ENCODE measurements at places on chromosomes 1 and 21.

DNA sequence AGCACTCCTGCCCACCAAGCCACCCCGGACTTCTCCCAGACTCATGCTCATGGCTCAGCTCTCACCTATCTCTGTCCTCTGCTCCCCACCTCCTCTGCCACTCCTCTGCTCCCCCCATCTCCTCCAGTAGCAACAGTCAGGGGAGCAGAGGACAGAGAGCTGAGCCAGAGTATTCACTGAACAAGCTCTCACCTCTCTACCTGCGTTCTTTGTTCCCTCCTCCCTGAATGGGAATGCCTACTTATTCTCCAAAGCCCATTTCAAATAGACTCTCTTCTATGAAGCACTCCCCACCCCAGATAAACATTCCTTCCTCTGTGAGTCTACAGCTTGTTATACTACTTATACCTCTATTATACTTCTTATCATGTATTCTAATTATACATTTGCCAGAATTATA lies 6.4 kb upstream of the EFNA1 start:
- H3K4me1 ChIP-seq: no peaks in the 10 kb centered on the region
- no peak for DNase-seq
- H3K27me3 ChIP-seq: no peaks in the 10 kb centered on the region
- no peaks in the 10 kb centered on the region for H3K36me3 ChIP-seq

DNA sequence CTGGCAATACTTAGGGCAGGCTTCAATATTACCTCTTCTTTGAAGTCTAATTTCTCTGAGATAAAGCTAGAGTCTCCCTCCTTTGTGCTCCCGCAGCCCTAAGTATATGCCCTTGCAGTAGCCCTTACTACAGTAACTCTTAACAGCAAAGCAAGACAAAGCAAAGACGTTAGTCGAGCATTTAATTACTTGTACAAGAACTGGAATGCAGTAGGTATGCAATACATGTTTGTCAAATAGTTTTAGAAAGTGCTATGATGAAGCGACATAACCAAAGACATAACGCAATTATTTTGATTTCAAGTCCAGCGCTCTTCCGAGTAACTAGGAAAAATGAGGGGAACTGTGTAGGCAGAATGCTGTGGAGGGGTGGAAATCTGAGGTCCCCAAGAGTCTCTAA lies 1.6 kb downstream of the P3H1 start:
- H3K4me3 ChIP-seq: peak overlapping the region; percentile 97
- peak overlapping the region; percentile 78 for H3K27ac ChIP-seq
- H3K36me3 ChIP-seq: no peaks in the 10 kb centered on the region
- DNase-seq: no peak

DNA sequence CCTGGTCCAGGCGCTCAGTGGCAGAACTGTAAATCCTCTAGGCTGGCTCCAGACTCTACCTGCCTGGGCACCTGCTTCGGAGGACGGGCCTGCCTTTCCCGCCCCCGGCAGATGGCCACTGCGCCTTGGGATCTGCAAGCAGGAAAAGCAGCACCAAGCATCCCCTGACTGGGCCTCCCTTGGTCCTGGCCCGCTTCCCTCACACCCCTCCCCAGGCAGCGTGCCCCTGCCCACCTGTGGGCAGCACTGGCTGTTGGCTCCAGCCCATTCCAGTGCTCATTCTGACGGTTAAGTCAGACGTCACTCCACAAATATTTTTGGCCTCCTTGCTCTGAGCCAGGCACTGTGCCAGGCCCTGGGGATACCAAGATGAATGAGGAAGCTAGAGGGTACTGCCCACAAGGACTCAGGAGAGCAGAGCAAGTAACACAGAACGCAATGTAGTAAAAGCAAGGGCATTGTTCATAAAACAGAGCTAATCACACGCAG lies 22.0 kb upstream of the BLACAT1 start:
- no peaks in the 10 kb centered on the region for H3K4me1 ChIP-seq
- H3K27ac ChIP-seq: no peak overlapping the region
- H3K36me3 ChIP-seq: no peaks in the 10 kb centered on the region
- no peaks in the 10 kb centered on the region for H3K27me3 ChIP-seq

DNA sequence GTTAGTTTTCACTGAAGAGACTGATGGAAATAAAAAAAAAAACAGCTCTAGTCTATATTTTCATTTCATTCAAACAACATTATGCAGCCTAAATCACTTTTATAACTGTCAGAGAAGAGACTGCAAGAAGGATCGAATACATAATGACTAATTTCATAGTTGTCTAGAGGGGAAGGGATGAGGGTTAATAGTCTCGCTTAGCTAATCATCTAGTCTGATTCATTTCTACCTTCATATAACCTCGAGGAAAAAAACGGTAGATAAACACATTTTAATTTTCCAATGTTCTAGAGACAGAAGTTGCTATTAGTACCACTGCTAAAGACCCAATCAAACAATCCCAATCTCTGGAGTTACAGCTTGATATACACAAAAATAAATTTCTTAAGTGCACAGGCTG lies 3.5 kb downstream of the FUBP1 start:
- H3K4me1 ChIP-seq: peaks cover 5% of the 10 kb centered on the region
- DNase-seq: no peak
- H3K4me3 ChIP-seq: peak overlapping the region; percentile 71

DNA sequence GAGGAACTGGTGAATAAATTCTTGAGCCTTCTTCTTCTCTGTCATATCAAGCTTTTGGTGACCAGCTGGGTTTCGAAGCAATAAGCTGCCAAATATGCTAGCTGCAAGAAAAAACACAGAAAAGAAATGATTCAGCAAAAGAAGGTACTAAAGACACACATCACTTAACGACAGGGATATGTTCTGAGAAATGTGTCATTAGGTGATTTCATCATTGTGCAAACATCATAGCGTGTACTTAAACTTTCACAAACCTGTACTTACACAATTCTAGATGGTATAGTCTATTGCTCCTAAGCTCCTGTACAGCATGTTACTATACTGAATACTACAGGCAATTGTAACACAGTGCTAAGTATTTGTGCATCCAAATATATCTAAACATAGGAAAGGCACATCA lies 2.9 kb upstream of the MTF1 start:
- H3K27ac ChIP-seq: no peak overlapping the region
- DNase-seq: no peak
- no peaks in the 10 kb centered on the region for H3K27me3 ChIP-seq
- no peak overlapping the region for H3K4me3 ChIP-seq

DNA sequence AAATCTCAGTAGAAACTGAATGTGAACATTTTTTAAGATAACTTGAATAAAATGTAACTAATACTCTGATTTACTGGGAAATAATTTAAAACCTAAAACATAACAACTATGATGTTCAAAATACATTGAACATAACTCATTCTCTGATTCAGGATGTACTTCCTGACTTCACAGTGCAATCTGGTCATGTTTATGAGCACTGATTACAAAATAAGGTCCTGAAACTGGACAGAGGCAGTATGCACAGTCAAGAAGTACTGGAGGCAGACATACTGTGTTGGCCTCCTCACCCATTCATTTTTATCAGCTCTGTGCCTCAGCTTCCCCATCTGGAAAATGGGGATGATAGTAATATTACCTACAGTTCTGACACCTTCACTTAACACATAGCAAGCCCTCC lies 651.3 kb downstream of the PTPRC start:
- H3K4me3 ChIP-seq: no peak overlapping the region
- no peak overlapping the region for H3K27ac ChIP-seq
- H3K27me3 ChIP-seq: no peaks in the 10 kb centered on the region
- no peaks in the 10 kb centered on the region for H3K36me3 ChIP-seq
- no peaks in the 10 kb centered on the region for H3K4me1 ChIP-seq

DNA sequence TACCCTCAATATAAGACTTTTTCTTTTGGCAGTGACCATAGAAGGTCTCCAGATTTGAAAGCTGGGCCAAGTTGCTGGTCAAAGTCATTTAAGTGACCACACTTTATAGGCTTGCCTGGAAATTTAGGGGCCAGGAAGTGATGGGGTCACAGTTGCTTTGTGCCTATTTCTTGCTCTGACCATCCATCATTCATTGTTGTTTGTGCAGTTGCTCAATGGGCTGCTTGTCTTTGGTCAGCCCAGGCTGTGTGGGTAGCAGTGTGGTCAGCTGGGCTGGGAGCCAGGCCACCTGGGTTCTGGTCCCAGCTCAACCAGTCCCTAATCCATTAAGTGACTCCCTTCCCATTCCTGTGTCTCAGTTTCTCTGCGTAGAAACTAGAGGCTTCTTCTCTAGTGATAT lies 2.1 kb upstream of the OTUD7B start:
- H3K4me1 ChIP-seq: peaks cover 7% of the 10 kb centered on the region
- H3K27me3 ChIP-seq: no peaks in the 10 kb centered on the region
- no peak for DNase-seq

DNA sequence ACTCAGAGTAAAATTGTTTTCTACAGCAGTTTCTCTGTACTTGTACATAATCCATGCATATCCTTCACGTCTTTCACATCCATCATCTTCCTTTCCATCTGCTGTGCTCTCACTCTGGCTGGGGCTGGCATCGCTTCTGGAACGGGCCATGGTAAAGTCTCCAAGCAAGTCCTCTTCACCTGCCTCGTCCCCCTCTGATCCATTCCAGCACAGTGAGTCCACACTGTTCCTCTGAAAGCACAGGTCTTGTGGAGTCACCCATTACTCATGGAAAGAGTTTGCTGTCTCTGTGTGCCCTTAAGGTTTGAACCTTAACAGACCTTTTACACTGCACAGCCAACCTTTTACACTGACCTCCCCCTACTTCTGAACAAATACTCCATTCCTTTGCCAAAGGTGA lies 313.6 kb downstream of the ASTN1 start:
- no peak for DNase-seq
- no peaks in the 10 kb centered on the region for H3K4me1 ChIP-seq
- no peak overlapping the region for H3K27ac ChIP-seq
- H3K27me3 ChIP-seq: no peaks in the 10 kb centered on the region
- H3K4me3 ChIP-seq: no peak overlapping the region

DNA sequence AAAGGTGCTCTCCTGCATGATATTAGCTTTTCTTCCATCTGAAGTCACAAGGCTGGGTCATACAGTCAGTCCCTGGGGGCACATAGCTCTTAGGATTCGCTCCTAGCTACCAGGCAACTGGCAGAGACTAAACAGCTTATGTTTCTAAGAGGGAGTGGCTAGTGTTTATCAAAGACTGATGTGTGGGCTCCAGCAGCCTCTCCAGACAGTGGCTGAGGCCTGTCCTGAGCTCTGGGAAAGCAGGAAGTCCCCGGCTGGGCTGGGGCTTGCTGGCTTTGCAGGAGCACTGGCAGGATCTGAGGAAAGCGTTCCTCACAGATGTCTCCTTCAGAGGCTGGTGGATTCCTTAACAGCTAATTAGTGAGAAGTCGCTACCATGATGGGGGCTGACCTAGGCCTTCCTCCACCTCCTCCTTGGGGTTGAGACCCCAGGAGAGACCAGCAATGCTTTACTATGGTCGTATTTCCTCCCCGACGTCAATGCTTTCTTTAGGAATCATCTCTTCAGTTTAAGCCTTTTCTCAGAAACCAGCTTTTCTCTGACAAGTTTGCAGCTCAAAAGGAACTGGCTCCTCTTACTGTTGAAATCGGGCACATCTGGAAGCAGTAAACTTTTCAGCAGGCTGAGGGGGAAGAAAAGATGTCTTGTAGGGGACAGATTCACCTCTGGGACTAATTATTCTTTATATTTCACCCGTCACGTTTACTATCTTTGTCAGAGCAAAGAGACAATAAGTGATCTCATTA lies 33.5 kb upstream of the HHAT start:
- H3K4me1 ChIP-seq: peaks cover 17% of the 10 kb centered on the region
- no peaks in the 10 kb centered on the region for H3K36me3 ChIP-seq
- no peak overlapping the region for H3K4me3 ChIP-seq
- no peaks in the 10 kb centered on the region for H3K27me3 ChIP-seq

GRCh38 chr1:78492386-78492950 lies 1.7 kb downstream of the PTGFR start:
- H3K4me3 ChIP-seq: peak overlapping the region; percentile 76
- peak; percentile 46 for DNase-seq
- no peaks in the 10 kb centered on the region for H3K27me3 ChIP-seq
- peak overlapping the region; percentile 94 for H3K27ac ChIP-seq

Data from uterus (tissue), 4 donors.